ENCODE measurements at places on chromosomes 2 and 18.

DNA sequence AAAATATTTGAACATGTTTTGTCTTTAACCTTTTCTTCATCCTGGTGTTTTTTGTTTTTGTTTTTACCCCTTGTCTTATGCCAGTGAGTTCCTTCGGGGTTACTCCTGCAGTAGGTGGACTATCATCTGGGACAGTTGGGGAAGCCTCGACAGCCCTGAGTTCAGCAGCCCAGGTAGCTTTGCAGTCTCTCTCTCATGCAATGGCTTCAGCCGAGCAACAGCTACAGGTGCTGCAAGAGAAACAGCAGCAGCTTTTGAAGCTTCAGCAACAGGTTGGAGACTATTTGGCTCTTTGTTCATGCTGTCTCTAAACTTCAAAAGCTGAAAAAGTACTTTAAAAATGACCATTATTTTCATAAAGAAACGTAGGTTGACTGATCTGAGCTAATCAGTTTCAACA lies 106.3 kb downstream of the BIRC6 start:
- DNase-seq, result no peak

DNA sequence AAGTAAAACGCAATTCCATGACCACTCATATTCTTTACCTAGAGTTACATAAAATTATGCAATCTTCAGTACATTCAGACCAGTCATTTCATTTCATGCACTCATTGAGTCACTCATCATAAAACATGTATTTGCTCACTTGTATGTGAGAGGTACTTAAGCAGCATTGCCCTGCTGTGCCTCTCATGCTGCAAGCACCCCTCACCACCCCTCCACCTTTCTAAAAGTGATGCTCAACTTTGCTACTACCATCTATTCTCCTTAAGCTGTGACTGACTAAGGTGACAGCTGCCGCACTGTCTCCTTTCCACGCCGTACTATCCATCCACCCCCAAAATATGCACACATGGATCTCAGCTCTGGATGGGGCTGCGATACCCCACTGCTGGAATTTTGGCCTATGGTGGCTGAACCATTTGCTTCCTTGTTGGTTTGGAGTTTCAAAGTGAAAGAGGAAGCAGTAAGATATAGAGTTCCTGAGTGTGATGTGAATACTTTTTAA lies 7.2 kb downstream of the ARHGAP25 start:
- DNase-seq, result no peak

- DNase-seq, result no peak
Observed at GRCh38 chr18:79397247-79397829, 1.6 kb downstream of the NFATC1 start.

- DNase-seq, result peak; percentile 94
Observed at GRCh38 chr2:85470850-85471800, 52.6 kb downstream of the SH2D6 start.

DNA sequence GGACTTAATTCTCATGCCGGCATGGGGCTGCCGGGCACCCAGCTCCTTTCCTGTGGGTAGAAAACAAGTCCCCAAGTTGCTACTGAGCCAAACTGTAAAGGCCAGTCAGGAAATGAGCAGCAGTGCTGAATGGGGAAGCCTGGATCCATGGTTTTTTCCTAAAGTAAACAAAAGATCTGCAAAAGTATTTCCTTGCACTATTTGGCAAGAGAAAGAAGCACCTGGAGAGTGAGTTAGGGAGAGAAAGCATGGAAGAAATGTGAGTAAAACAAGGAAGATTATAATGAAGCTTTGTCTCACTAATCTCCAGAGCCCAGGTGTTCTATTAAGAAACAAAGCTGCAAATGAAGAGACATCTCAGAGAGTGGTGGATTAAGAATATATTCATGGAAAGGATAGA lies 117.6 kb downstream of the METTL8 start:
- no peak for DNase-seq

GRCh38 chr2:36485521-36485920 lies 112.4 kb downstream of the FEZ2 start:
- no peak for DNase-seq

DNA sequence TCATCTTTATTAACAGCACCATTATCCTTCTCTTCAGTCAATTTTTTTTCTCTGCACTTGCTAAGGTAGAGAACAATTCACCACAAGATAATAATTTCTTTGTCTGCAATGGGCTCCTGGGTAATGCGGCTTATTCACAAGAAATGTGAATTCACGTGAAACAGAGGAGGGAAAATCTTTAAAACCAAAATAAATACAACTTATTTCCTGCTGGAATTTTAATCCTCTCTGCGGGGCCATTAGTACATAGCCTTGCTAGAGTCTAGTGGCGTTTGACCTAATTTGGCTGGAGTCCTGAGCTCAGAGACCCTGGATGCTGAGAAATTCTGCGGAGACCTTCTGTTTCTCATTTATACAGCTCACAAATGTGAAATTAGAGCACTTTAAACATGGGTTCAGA lies 319.3 kb upstream of the MMADHC start:
- no peak for DNase-seq

- no peak for DNase-seq
Observed at GRCh38 chr2:107737756-107738155, 88.9 kb upstream of the RGPD4 start.

- no peak for DNase-seq
Observed at GRCh38 chr18:23930002-23930401, 84.6 kb upstream of the TTC39C start.

- DNase-seq, result no peak
Observed at GRCh38 chr2:51959696-51960095, 927.8 kb upstream of the NRXN1 start.
